Neural progenitor cell (in vitro differentiated cells): ENCODE measurements at places on chromosomes 16 and 17.

GRCh38 chr17:31532081-31532480 is 140.6 kb downstream of the RAB11FIP4 start:
- no peak for DNase-seq
- H3K27me3 ChIP-seq, result no peaks in the 10 kb centered on the region
- H3K4me3 ChIP-seq, result no peak overlapping the region
- H3K4me1 ChIP-seq, result peaks cover 4% of the 10 kb centered on the region
- no peak overlapping the region for H3K27ac ChIP-seq

GRCh38 chr16:50957056-50957455 is 194.0 kb downstream of the SALL1 start:
- H3K27ac ChIP-seq, result no peak overlapping the region
- H3K36me3 ChIP-seq, result no peaks in the 10 kb centered on the region
- no peak for DNase-seq

DNA sequence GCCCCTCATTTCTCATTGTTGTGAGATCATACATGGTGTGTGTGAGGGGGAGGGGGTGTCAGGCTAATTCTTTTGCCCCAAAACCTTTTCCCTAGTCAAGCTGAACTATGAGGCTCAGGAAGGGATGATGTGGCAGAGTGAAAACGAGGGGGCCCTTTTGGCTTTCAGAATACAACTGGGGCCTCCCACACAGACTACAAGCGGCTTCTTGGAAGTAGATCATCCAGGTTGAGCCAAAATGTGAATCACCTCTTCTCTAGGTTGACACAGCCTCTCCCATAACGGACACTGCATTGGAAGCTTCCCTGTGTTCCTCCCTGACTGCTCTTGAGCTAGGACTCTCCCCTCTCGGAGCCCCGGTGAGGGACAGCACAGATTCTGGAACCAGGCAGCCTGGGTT is 2.3 kb upstream of the ALKBH5 start:
- H3K27me3 ChIP-seq, result no peaks in the 10 kb centered on the region
- no peaks in the 10 kb centered on the region for H3K36me3 ChIP-seq
- no peak for DNase-seq
- no peak overlapping the region for H3K27ac ChIP-seq
- peaks cover 40% of the 10 kb centered on the region for H3K4me1 ChIP-seq

GRCh38 chr16:35664091-35664693 is 2204.8 kb downstream of the TP53TG3F start:
- DNase-seq, result no peak
- H3K36me3 ChIP-seq, result peaks cover 2% of the 10 kb centered on the region
- no peak overlapping the region for H3K27ac ChIP-seq
- H3K4me3 ChIP-seq, result no peak overlapping the region

- DNase-seq, result no peak
- H3K4me3 ChIP-seq, result no peak overlapping the region
- no peaks in the 10 kb centered on the region for H3K4me1 ChIP-seq
- no peaks in the 10 kb centered on the region for H3K27me3 ChIP-seq
- no peaks in the 10 kb centered on the region for H3K36me3 ChIP-seq
These were observed 98.9 kb downstream of the SOCS1 start for GRCh38 chr16:11157143-11157542.

DNA sequence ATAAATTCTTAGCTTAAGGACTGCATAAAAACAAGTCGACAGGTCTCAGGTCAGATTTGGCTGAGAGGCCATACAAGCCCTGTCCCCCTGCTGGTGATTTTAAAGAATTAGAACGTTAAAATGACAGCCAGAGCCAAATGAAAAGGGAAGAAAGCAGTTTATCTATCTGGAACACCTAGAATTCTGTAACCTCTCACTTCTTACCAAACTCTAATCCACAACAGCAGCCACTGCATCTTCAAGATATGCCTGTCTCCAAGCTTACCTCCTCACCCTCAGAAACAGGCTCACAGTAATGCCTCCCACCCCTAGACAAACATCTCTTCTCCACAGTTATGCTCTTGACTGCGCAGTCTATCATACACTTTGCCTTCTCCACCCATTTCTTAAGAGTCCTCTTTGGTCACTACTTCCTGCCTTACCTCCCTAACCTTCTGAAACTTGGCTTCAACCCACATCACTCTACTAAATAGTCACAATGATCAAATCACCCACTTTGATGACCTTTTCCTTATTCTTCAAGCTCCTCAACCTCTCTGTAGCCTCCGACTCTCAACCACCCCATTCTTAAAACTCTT is 14.2 kb downstream of the ANKFY1 start:
- no peak overlapping the region for H3K27ac ChIP-seq
- H3K27me3 ChIP-seq, result no peaks in the 10 kb centered on the region
- H3K4me1 ChIP-seq, result peaks cover 9% of the 10 kb centered on the region
- no peaks in the 10 kb centered on the region for H3K36me3 ChIP-seq
- peak; percentile 61 for DNase-seq

DNA sequence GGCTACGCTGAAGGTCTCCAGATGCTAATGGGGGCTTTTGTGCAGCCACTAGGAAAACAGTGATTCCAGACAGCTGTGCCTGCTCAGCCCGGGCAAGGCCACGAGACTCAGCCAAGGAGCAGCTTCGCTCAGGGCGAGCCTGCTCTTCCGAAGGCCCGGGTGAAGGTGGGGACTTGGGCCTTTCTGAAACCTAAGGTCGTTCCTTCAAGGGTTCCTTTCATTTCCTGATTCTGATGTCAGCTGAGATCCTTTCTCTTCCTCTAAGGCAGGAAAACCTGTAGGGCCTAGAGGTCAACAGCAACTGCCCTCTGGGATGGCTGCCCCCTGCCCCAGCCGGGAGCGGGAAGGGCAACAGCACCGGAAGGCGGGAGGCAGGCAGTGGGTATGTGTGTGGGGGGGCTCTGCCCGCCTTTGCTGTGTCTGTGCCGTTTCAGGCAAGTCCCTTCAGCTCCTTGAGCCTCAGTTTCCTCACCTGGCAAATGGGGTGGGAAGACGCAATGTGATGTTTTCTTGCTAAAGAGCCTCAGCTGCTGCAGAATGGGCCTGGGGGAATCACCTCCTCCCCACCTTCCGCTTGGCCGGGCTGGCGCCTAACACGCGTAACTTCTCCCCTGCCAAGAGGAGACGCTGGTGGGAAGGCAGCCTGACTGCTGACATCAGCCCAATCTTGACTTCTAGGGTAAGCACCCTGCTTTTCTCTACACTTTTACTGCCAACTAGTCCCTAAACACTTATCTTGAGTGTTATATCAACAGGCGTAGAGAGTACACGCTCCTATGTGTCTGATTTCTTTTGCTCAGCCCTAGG is 32.8 kb downstream of the IRF8 start:
- H3K27me3 ChIP-seq, result no peaks in the 10 kb centered on the region
- DNase-seq, result no peak
- peaks cover 4% of the 10 kb centered on the region for H3K4me1 ChIP-seq
- no peak overlapping the region for H3K4me3 ChIP-seq

GRCh38 chr17:71987634-71988033 is 133.2 kb upstream of the SOX9 start:
- no peaks in the 10 kb centered on the region for H3K36me3 ChIP-seq
- no peaks in the 10 kb centered on the region for H3K4me1 ChIP-seq
- H3K27me3 ChIP-seq, result no peaks in the 10 kb centered on the region
- no peak overlapping the region for H3K27ac ChIP-seq
- DNase-seq, result no peak

DNA sequence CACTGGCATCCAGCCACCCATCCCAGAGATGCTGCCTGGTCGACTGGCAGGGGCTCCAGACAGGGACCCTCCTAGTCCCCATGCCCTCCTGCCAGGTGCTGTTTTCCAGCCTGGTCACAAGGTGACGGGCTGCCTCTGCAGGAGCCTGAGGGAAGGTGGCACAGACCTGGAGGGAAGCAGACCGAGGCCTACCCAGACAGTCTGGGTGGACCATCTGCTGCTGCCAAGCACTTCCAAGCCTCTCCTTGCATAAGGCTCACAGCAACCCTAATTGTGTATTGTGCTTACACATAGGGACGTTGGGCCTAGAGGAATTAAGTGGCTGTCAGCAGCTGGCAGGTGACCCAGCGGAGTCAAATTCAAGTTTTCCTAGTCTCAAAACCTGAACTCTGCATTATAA is 90.1 kb upstream of the KCNJ18 start:
- H3K27me3 ChIP-seq, result no peaks in the 10 kb centered on the region
- H3K4me3 ChIP-seq, result no peak overlapping the region
- H3K4me1 ChIP-seq, result no peaks in the 10 kb centered on the region
- no peak for DNase-seq
- no peaks in the 10 kb centered on the region for H3K36me3 ChIP-seq
- H3K27ac ChIP-seq, result no peak overlapping the region

GRCh38 chr16:83219285-83219684 is 588.5 kb upstream of the HSBP1 start:
- H3K4me1 ChIP-seq, result no peaks in the 10 kb centered on the region
- H3K27ac ChIP-seq, result no peak overlapping the region
- no peaks in the 10 kb centered on the region for H3K27me3 ChIP-seq
- H3K4me3 ChIP-seq, result no peak overlapping the region
- DNase-seq, result no peak
